ENCODE measurements at places on chromosomes 16 and 17. TPM values are rescaled to one million over a fixed set of nuclear protein-coding genes. Genes with fewer than 3 reads are reported as not detected.

The HCRT gene
- not detected for total RNA-seq

The CD300E gene
- total RNA-seq, result 0.73 TPM

- H3K27me3 ChIP-seq, result peaks cover 44% of the 10 kb centered on the region
- no peak overlapping the region for H3K4me3 ChIP-seq
- no peak for DNase-seq
These were observed 5.8 kb downstream of the IRX3 start for GRCh38 chr16:54280751-54281150.

DNA sequence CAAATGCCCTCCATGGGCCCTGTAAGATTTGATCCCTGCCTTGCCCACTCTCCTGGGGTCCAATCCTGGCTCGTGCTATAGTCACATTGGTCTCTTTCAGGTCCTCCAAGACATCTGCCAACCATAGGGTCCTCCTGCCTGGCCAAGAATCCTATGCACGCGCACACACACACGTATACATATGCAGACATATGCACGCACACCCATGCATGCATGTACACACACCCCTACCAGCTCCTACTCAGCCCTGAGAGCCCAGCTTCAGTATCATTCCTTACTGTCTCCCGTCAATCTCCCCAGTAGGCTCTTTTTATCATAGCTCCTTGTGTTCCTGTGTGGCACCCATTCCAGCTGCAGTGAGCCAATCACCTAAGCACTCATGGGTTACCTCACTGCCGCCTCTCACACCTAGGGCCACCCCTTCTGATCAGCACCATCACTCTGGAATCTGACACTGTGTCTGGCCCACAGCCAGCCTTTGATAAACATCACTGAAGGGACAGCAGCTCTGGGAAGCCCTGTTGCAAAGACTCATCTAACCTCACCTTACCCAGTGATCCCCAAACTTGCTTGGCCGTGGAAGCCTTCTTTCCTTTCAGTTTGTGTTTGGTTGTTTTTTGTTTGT, 7.9 kb upstream of the DNAH17 start:
- H3K27me3 ChIP-seq, result no peaks in the 10 kb centered on the region
- no peak overlapping the region for H3K4me3 ChIP-seq
- H3K27ac ChIP-seq, result no peak overlapping the region
- no peaks in the 10 kb centered on the region for H3K36me3 ChIP-seq

- no peak overlapping the region for H3K27ac ChIP-seq
- peaks cover 9% of the 10 kb centered on the region for H3K27me3 ChIP-seq
- no peak for DNase-seq
- H3K36me3 ChIP-seq, result peaks cover 20% of the 10 kb centered on the region
- peaks cover 36% of the 10 kb centered on the region for H3K4me1 ChIP-seq
These were observed 1.8 kb downstream of the NLRP1 start for GRCh38 chr17:5582209-5583185.

GRCh38 chr16:7140899-7141298, 191.7 kb upstream of the RBFOX1 start:
- DNase-seq, result no peak
- no peak overlapping the region for H3K27ac ChIP-seq
- no peaks in the 10 kb centered on the region for H3K27me3 ChIP-seq
- no peaks in the 10 kb centered on the region for H3K4me1 ChIP-seq
- H3K4me3 ChIP-seq, result no peak overlapping the region
- H3K36me3 ChIP-seq, result no peaks in the 10 kb centered on the region

GRCh38 chr16:81384006-81384405, 60.6 kb upstream of the CMIP start:
- no peak overlapping the region for H3K27ac ChIP-seq
- DNase-seq, result no peak
- H3K27me3 ChIP-seq, result no peaks in the 10 kb centered on the region
- peaks cover 19% of the 10 kb centered on the region for H3K4me1 ChIP-seq

DNA sequence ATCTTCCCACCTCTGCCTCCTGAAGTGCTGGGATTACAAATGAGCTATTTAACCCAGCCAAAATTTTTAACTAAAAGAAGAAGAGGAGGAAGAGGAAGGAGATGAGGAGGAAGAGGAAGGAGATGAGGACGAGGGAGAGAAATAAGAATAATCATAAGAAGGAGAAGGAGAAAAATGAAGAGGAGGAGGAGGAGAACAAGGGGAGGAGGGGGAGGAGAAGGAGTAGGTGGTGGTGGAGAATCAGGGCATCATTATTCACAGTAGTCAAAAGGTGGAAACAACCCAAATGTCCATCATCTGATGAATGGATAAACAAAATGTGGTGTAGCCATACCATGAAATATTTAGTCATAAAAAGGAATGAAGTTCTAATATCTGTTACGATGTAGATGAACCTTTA, 21.2 kb upstream of the MGAT5B start:
- H3K36me3 ChIP-seq, result no peaks in the 10 kb centered on the region
- H3K4me3 ChIP-seq, result no peak overlapping the region
- peaks cover 79% of the 10 kb centered on the region for H3K27me3 ChIP-seq
- no peak for DNase-seq
